NCI-H146 (cell line): ENCODE measurements at places on chromosomes 12 and 14.

- DNase-seq = no peak
These were observed 149.0 kb upstream of the PWP1 start for GRCh38 chr12:107536613-107537012.

- peak; percentile 79 for DNase-seq
These were observed 19.8 kb downstream of the KRT80 start for GRCh38 chr12:52171950-52172512.

- no peak for DNase-seq
These were observed 94.7 kb downstream of the GALC start for GRCh38 chr14:87898301-87898700.

GRCh38 chr12:94149781-94150239 lies 1.4 kb downstream of the PLXNC1 start:
- peak; percentile 10 for DNase-seq

DNA sequence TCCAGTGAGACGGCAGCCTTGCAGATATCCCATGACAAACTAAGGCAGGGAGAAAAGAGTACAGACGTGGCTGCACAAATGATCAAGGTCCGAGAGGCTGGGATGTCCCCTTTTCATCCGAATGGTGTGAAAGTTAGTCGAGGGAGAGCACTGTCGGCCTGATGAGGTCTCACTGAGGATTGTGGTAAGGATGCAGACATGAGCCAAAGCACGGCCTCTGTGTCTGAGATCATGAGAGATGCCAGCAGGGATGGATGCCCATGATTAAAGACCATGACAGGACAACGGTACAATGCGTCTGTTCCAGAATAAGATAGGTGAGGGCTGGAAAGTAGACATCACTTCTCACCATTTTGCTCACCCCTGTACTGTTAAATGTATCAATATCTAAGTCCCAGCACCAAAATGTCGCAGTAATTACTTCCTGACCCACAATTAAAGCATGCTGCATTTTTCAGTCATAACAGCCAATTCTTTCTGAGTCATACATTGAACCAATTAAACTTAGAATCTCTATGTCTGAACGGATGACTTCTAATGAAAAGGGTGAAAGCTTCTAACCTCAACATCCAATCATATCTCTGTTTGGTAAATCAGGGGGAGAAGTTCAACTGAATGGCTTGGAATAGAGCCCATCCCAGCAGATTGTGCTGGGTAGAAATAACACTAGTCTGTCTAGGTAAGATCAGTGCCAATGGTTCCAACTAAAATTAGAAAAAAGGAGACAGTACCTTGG lies 249.6 kb upstream of the SOX5 start:
- DNase-seq = no peak

- peak; percentile 81 for DNase-seq
These were observed 24.5 kb downstream of the FIGNL2 start for GRCh38 chr12:51823875-51824565.

- no peak for DNase-seq
These were observed 85.2 kb downstream of the PAX9 start for GRCh38 chr14:36746872-36747271.

GRCh38 chr12:28776220-28776619 lies 372.9 kb upstream of the FAR2 start:
- DNase-seq = no peak

GRCh38 chr12:47651368-47652254 lies 54.2 kb downstream of the RPAP3 start:
- peak; percentile 64 for DNase-seq

DNA sequence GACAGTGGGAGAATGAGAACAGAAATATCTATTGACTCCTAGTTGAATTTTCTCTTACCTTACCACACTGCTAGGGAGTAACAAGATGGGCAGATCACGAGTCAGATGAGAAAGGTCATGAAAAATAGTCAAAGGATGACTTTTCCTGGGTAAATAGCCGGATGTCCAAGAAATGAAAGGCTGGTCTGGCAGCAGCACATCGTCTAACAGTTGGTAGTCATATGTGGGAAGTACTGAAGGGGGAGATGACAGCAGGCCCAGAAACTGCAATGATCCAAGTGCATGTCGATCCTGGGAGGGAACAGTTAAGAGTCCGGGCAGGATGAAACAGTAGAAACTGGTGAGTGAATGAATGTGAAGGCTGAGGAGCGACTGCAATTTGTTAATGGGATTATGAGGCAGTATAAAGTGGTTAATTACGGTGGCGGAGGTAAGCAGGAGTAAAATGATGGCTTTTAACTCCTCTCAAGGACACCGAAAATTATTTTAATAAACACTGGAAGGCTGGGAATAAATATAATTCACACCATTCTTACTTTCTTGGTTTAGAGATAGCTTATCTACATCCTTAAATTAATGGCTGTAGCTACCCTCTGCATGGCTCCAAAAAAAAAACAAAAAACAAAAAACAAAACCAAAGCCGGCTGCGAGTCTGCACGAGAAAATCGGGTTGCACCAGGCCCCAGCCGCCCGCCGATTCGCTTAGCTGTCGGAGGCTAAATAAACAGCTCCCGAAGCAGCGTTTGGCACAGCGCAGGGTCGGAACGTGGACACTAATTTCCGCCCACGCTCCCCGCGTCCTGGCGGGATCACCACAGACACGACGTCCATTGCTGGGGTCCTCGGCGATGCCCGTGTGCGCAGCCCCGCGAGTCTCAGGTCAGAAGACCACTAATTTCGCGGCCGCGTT lies 1.0 kb upstream of the ERC1 start:
- DNase-seq = peak; percentile 81

DNA sequence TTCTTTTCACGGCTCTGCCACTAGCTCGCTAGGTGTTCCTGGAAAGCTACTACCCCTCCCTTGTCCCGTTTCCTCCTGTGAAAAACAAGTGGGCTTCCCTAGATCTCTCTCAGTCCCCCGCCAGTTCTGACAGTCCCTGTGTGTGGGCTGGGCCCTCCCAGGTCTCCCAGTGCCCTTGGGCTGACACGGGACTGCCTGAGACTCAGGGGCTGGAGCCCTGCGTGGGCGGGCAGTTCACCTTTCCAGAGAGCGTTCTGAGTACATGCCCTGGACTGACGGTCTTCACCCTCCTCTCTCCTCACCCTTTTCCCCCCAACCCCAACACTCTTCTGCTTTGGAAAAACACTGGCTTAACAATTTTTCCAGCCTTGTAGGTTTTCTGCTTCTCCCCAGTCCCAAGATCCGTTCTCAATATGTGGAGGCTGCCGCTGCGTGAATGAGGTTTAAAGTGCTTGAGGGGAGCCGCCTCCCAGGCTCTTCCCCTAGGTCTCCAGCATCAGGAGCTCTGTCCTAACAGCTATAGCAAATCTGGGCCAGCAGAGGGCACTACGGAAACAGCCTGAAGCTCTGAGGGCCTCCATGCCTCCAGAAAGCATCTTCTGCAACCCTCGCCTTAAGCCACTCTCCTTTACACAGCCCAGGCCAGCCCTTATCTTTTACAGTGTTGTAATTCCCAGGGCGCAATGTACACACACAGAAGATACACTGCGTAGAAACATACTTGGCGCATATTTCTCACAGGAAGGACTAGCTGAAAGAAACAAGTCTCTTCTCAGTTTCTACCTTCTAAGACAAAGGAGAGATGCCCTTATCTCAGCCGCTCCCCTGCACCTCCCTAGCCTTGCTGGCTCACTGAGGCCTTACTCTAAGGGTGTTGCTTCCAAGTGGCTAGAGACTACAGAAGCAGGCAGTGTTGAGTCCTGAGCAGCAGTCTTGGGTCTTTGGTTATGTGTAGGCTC lies 10.4 kb upstream of the DCD start:
- no peak for DNase-seq

- no peak for DNase-seq
These were observed 321.6 kb upstream of the SFSWAP start for GRCh38 chr12:131389054-131390013.

DNA sequence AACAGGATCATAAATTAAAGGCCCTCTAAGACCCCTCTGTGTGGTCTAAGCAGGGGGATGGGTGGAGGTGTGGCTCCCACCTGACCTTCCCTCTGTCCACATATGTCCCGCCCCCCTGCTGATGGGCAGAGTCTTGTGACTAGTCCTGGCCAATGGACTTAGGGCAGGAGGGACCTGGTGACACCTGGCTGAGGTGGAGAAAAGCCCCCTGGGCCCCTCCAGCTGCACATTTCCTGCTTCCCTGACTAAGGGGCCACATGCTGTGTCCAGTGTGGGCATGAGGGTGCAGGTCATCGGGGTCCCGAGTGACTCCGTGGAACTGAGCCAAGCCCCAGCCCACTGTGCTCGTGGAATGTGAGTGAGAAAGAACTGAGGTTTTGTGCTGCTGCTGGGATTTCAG lies 254.7 kb downstream of the ADGRD1 start:
- DNase-seq = no peak

DNA sequence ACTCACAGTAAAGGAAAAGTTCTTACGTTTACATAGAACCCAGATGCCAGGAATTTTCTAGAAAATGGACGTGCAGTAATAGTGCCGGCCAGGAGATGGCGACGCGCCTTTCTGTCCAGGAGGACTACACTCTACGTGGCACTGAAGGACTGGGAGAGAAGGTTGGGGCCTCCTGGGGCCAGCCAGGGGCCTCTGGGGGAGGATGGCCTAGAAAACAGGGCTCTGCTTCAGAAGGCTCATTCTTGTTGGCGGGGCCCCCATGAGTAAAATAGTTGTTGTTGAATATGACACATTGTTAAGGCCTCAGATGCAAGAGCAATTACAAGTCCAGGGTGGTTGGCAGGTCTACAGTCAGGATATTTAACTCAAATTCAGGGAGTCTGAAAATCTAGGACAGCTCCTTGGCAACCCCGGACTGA lies 120.1 kb upstream of the MAX start:
- no peak for DNase-seq

DNA sequence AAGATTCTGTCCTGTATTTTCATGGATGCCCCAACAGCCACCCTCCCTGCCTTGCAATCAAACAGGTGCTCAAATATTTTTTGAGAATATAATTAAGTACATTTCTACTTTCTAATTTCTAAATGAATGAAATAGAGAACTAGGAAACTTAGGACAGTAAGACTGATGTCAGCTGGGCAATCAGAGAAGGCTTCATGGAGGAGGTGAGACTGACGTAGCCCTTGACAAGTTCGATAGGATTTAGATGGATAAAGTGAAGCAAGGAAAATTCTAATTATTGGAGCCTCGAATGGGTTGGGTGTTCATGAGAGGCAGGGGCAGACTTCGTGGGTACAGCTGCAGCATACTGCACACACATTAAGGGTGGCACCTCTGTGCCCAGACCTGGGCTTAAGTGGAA lies 36.0 kb downstream of the NINJ2 start:
- DNase-seq = no peak

DNA sequence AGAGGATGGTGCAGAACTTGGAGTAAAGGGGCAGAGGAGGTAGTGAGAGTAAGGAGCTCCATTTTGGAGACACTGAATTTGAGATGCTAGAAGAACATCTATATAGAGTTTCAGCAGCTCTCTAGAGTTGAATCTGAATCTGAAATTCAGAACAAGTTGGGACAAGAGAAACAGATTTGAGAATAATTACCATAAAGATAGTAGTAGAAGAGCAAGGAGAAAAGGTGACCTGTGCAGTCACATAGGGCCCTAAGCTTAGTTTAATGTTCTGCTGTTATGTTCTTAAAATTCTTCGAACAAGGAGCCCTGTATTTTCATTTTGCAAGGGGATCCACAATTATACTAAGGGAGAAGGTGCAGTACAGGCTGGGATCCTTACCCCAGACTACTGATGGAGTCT lies 7.4 kb downstream of the REM2 start:
- DNase-seq = no peak

GRCh38 chr12:121803861-121804416 lies at the start of gene SETD1B:
TSS of gene SETD1B (plus strand) at chr12:121804009. CDS start at chr12:121804738, 729 bp downstream.
- peak; percentile 73 for DNase-seq

DNA sequence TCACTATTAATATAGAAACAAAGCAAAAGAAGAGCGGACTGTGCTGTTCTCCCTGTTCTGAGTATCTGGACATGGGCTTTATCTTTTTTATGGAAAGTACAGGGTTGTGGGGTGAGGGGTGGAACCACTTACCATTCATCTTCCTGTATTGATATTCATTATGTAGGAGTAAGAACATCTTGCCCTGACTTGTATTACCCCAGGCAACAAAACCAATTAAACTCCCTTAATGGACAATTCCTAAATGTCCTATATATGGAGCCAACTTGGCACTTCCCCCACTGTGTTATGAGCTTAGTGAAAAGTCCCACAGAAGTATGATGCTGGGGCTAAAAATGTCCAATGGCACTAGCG lies 139.9 kb upstream of the KRR1 start:
- no peak for DNase-seq

DNA sequence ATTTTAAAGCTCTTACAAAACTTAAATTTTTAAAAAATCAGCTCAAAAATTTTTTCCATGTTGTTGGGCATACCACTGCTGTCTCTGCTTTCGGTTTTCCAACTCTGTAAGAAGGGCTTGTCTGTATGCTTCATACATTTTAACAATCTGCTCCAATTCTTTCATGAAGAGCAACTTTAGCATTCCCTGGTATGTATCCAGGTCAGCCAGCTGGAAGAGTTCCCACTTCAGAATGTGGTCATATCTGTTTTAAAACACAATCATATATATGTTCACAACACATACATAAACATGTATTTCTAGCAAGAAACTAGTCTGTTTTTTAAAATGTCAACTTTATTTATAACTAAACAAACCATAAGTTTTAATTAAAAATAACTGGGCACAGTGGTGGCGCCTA lies 33.0 kb downstream of the SAV1 start:
- no peak for DNase-seq

- no peak for DNase-seq
These were observed 18.5 kb upstream of the EML1 start for GRCh38 chr14:99774556-99775307.

GRCh38 chr12:14471497-14471896 lies 96.2 kb downstream of the PLBD1 start:
- DNase-seq = no peak

- no peak for DNase-seq
These were observed 222.2 kb downstream of the SEC23A start for GRCh38 chr14:38880643-38881524.

GRCh38 chr14:50087341-50088116 lies 28.8 kb downstream of the VCPKMT start:
- DNase-seq = no peak

DNA sequence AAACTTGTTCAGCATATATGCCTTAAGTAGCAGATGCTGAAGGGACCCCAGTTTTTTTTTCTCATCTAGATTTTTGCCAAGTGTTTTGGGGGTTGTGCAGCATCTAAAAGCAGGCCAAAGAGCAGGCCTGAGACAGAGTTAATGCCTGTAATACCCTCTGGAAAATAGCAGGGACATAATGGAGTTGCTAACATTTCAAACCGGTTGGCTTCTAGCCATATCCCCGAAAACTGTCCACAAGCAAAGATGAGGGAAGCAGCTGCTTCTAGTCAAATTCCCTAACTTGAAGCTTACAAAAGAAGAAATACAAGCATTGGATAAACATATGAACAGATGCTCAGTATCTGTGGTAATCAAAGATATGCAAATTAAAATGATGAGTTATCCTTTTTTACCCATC lies 52.1 kb upstream of the AEBP2 start:
- no peak for DNase-seq

- DNase-seq = peak; percentile 48
These were observed 166.4 kb downstream of the TSPAN9 start for GRCh38 chr12:3243376-3244084.

- no peak for DNase-seq
These were observed 415.3 kb downstream of the SOX5 start for GRCh38 chr12:23534196-23534595.
